ENCODE measurements at places on chromosomes 4 and X. TPM values are rescaled to one million over a fixed set of nuclear protein-coding genes. Genes with fewer than 3 reads are reported as not detected.

Gene CDX4
- not detected for total RNA-seq

Gene BEND4
- not detected for total RNA-seq

Gene PTPN13
- 68.5 TPM for total RNA-seq

Gene AADAT
- total RNA-seq = 3.9 TPM

Gene CTAG1A
- total RNA-seq = not detected

Gene ARHGAP36
- total RNA-seq = not detected

Gene IBSP
- not detected for total RNA-seq

Gene INTS12
- 20.9 TPM for total RNA-seq

Gene NDNF
- 0.50 TPM for total RNA-seq

Gene HPGDS
- total RNA-seq = not detected

Gene ARR3
- not detected for total RNA-seq

Gene ABLIM2
- total RNA-seq = under 0.01 TPM

Gene CLCN4
- 5.8 TPM for total RNA-seq

Gene PPM1K
- 23.0 TPM for total RNA-seq

Gene COL4A6
- total RNA-seq = 1.5 TPM

Gene FAM241A
- total RNA-seq = 0.83 TPM

Gene TACR3
- total RNA-seq = 0.44 TPM

Gene TEX13D
- not detected for total RNA-seq

Gene HTRA3
- 7.7 TPM for total RNA-seq

Gene DMP1
- total RNA-seq = not detected

Gene VCX3A
- total RNA-seq = not detected

Gene PNMA6A
- 8.1 TPM for total RNA-seq

Gene TASL
- not detected for total RNA-seq

Gene PAGE1
- total RNA-seq = not detected

Measured in smooth muscle cell of trachea (primary cell).